ENCODE measurements at places on chromosomes 7 and 10.
A peak's percentile ranks its signal among the peaks of the same experiment; 100 is the strongest.

DNA sequence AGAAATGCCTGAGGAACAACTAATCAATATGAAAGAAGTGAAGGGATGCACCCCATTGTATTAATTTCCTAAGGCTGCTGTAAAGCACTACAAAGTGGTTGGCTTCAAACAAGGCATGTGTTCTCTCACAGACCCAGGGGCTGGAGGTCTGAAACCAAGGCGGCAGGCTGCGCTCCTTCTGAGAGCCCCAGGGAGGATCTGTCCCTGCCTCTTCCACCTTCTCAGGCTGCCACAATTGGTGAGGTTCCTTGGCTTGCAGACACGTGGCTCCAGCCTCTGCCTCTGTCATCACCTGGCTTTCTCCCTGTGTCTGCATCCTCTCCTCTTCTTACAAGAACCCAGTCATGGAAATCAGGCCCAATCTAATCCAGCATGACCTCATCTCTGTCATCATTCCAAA, 110.1 kb downstream of the TNS3 start:
- ATAC-seq, result no peak

- peak; percentile 47 for ATAC-seq
Measured at GRCh38 chr7:66088861-66089838, 13.5 kb downstream of the ASL start.

DNA sequence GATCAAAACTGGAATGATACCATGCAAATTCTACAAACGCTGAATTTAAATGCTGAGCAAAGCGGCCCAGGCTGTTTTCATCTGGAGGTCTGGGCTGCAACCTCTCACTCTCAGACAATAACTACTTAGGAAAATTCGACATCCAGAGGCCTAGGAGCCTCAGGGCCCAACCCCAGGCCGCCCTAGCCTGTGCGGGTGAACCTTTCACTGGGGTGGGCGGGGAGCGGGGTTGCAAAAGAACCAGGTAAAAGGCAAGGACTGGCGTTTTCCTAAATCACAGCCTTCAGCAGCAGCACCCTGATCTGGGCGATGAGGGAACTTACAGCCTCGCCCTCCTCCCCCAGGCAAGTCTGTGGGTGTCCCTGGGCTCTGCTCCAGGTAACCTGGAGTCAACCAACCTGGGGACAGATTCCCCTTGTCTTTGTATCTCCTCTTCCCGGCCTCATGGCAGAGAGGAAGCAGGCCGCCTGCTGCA, 33.4 kb downstream of the CALML5 start:
- ATAC-seq, result peak; percentile 4

- peak; percentile 82 for ATAC-seq
Measured at GRCh38 chr10:132447446-132448247, 50.6 kb downstream of the PWWP2B start.

DNA sequence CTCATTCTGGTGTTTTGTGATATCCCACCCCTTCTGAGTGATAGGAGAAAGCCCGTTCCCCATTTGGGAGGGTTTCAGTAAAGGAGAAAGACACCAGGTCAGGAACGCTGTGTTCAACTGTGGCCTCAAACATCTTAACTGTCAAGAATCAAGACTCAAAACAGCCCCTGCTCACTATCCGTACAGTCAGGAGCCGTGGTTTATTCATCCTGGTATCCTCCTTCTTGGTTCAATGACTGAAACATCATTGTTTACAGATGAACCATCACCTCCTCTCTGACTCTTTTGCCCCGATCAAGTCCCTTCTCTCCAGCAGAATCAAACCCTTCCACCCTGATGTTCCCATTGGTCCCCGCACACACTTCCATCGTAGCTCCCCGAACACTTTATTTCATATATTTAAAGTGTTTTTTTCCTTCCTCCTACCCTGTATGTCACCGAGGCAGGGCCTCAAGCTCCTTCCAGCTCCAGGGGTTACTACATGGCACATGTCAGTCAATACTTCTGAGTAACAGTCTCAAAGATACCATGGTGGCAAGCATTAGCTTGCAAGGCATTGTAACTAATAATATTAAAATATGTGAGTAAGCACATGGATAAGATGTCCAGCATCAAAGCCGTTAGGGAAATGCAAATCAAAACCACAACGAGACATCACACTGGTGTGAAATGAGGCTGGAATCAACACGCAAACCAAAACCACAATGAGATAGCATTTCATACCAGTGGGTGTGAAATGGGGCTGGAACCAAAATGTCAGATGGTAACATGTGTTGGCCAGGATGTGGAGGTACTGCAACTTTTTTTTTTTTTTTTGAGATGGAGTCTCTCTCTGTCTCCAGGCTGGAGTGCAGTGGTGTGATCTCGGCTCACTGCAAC, 124.7 kb upstream of the C1QL3 start:
- no peak for ATAC-seq

- no peak for ATAC-seq
Measured at GRCh38 chr10:79025199-79025832, 43.5 kb upstream of the ZMIZ1 start.

DNA sequence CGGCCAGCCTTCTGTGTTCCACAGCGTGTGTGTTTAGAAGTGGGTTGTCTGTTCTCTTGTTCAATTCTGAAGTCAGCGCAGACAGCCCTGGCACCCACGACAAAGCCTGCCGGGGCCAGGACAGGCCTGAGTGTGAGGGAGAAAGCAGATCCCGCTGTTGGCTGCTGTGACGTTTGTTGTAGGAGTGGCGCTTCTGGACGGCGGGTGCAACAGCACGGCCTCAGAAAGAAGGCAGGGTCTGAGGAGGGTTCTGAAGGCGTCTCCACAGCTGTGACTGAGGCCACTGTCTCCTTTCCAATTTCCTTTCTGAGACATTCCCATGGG, 76.2 kb downstream of the VIPR2 start:
- no peak for ATAC-seq

DNA sequence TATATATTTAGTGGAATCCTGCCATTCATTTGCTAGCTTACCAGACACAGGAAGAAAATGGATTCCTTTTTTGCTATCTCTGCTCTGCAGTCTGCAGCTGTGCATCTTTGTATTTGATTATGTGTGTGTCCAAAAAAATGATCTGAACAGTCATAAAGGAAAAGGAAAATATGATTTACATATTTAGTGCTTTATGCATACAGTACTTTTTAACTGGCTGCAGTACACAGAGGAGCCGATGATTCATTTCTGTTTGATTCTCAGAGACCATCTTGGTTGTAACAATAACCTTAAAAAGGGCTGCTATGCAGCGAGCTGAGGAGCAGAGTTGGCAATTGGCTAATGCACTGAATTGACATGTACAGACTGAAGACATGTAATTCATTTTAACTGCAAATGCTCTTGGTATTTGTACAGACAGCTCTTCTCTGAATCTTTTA, 151.3 kb upstream of the FZD1 start:
- no peak for ATAC-seq

- no peak for ATAC-seq
Measured at GRCh38 chr10:91043173-91043910, 122.5 kb upstream of the ANKRD1 start.

DNA sequence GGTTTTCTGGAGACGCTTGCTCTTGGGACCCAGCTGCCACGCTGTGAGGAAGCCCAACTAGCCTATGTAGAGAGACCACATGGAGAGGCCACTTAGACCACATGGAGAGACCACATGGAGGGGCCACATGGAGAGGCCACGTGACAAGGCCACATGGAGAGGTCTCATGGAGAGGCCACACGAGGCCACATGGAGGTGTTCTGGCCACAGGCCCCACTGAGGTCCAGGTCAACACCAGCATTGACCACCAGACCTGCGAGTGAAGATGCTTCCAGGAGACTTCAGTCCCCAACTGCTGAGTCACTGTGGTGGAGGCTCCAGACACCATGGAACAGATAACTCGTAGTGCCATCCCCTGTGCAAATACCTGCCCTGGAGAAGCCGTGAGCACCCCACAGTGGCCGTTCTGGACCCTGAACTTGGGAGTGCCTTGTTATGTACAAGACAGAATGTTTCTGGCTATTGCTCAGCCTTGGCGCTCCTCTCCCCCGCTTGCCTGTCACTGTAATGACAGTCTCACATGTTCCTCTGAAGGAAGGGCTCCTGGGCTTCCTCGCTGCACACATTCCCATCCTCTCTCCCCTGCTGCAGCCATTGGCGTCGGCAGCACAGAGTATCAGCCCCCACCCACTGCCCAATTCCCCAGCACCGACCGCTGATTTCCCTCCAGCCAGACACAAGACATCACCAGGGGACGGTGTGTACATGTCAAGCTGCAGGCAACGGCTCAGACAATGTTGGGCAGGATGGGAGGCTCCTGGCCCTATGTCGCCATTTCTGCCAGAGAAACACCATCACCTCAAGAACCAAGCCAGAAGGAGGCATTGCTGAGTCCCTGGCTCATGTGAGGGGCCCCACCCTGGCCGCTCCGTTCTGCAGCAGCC, 49.0 kb upstream of the TNRC18 start:
- ATAC-seq, result no peak

GRCh38 chr10:45243261-45243660, 72.1 kb downstream of the OR13A1 start:
- no peak for ATAC-seq

DNA sequence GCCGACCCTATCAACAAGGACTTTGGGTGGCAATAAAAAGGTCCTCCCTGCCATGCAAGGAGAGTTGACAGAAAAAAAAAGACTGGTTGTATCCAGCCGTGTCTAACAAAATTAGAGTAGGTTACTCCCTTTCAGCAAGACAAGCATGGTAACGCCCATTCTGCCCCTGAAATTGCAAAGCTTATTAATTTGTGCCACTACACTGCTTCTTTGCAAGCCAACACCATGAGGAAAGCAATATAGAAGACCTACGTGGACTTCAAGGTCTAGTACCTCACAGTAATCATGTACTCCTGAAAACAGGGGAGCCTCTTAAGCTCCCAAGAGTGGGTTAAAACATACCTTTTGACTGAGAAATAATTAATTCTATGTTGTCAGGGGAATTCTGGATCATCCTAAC, 90.3 kb downstream of the FRMPD2 start:
- no peak for ATAC-seq

GRCh38 chr10:77741746-77742145, 104.1 kb upstream of the KCNMA1 start:
- ATAC-seq, result no peak

DNA sequence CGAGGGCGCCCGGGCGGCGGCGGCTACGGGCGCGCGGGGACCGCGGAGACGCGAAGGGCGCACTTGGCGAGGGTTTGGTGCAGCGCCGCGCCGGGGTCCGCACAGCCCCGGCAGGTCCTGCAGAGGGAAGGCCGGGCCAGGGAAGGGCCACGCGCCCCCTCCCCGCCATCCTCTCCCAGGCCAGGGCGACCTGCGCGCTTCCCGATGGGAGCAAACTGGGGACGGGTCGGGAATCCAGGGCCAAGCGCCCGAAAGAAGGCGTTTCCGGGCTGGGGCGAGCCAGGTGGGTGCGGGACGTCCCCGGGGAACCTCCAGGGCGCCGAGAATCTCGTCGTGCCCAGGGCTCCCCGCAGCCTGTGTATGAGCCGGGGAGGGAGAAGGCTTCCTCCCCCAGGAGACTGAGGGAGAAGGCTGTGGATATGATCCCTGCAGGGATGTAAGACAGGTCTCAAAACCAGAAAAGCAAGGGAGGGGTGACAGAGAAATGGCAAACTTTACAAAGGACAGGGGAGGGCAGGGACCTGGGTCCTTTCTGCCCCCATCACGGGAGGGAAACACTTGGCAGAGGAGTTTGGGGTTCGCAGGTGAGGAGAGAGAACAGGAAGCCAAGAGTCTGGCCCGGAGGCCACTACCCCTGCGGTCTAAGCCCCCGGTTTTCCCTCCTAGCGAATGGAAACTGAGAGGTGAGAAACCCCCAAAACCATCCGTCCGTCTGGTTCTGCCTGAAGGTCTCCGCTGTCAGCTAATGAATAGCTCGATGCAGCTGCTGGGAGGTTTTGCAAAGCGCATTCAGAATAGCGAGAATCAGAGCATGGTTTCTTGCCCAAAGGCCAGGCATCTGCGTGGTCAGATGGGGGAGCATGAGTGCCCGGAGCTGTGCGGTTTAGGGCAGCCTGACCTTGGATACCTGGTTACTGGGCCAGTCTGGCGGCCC, 674 bp downstream of the AMZ1 start:
- peak; percentile 6 for ATAC-seq

- no peak for ATAC-seq
Measured at GRCh38 chr10:77321838-77322237, 315.8 kb downstream of the KCNMA1 start.

- ATAC-seq, result no peak
Measured at GRCh38 chr7:42698600-42699374, 213.1 kb downstream of the C7orf25 start.

DNA sequence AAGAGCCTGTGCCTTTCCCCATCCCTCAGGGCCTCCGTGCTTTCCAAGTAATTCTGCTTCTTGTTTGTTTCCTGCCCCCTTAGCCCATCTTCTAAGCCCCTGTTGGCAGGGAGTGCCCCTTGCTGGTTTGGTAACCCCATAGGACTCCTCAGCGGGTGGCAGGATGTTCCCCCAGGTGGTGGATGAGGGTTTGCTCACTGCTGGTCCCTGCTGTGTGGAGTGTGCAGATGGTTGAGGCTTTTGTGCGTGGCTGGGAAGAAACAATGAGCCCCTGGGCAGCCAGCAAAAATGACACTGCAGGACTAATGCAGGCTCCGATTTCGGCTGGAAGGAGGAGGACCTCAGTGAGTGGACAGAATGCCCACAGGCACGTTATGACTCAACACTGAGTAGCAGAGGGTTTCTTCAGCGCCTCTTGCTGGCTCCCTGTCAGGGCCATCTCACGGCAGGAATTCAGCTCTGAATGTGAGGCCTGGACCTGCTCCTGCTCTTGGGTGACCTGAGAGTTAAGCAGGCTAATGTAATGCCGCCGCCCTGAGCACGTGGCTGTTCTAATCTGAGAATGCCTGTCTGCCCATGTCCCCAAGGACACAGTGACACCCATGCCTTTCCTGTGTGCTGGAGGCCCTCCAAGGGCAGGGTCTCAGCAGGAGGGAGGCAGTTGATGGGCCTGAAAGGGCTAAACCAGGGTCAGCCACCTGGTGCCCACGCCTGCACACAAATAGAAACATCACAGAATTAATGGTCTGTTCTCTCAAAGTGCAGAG, 16.6 kb downstream of the BAG3 start:
- ATAC-seq, result peak; percentile 84

- ATAC-seq, result no peak
Measured at GRCh38 chr7:40301486-40302068, 166.8 kb downstream of the SUGCT start.

GRCh38 chr10:76723844-76724243, 913.8 kb downstream of the KCNMA1 start:
- no peak for ATAC-seq

DNA sequence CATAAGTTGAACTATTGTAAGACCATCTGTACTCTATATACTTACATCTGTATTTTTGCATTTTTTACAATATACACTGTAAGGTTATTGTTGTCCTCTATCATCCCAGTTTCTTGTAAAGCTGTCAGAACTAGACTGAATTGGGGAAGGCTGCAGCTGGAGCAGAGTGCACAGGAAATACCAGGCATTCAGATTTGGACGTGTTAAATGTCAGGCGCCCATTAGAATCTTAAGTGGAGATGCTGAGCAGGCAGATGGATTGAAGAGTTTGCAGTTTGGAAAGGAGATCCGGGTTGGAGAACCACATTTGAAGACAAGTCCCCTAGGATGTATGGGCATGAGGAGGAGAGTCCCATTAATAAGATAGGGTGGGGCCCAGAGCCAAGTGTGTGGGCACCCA, 40.4 kb downstream of the MTURN start:
- ATAC-seq, result no peak
